Stromal cell of bone marrow (primary cell): ENCODE measurements at places on chromosomes 16 and 17.

DNA sequence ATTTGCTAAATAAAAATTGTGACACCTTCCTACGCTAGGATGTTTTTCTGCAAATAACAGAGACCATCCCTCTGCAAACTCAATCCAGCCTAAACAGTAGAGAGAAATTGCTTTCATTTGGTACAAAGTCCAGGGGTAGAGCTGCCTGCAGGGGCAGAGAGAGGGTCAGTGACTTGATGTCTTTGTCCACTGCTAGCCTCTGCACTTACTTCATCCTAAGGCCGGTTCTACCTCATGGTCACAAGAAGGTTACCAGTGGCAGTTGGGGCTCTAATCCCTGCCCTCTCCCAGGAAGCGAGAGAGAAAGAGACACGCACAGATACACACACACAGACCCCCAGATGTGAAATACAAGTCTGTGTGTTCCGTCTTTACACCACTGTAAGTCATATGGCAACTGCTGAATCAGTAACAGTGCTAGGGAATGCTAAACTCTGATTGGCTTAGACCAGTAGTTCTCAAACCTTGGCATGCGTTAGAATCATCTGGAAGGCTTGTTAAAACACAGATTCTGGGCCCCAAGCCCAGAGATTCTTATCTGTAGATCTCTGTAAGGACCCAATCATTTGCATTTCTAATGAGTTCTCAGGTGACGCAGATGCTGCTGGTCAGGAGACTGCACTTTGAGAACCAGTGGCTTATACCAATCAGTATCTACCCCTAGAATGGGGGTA lies 13.1 kb upstream of the LPCAT2 start:
- DNase-seq: no peak

- no peak for DNase-seq
Observed at GRCh38 chr17:29592850-29593551, at the start of gene ANKRD13B. TSS of gene ANKRD13B (plus strand) at chr17:29593132. CDS start at chr17:29593622, 490 bp downstream.

DNA sequence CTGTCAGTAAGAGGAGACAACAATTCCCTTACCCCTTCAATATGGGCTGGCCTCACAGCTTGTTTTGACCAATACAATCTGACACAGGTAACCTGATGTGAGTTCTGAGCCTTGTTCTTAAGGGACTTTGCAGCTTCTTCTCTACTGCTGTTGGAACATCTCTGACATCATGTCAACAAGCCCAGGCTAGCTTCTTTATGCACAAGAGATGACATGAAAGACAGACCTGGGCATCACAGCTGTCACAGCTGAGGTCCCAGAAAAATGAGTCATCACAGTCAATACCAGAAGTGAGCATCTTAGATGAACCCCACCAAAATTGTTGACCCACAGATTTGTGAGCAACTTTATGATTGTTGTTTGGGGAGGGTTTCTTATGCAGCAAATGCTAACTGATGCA lies 431.7 kb upstream of the PSMD7 start:
- no peak for DNase-seq

DNA sequence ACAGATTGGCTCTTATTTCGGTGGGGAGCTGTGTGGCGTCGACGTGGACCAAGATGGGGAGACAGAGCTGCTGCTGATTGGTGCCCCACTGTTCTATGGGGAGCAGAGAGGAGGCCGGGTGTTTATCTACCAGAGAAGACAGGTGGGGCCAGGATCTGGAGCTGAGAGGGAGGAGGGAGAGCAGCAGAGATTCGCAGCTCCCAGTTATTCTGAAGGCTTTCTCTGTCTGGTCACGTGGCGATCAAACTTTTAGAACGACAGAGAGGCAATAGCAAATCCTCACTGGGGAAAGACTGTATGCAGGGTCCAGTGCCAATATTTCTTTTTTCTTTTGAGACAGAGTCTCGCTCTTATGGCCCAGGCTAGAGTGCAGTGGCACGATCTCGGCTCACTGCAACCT lies 22.2 kb downstream of the ITGAL start:
- DNase-seq: no peak

DNA sequence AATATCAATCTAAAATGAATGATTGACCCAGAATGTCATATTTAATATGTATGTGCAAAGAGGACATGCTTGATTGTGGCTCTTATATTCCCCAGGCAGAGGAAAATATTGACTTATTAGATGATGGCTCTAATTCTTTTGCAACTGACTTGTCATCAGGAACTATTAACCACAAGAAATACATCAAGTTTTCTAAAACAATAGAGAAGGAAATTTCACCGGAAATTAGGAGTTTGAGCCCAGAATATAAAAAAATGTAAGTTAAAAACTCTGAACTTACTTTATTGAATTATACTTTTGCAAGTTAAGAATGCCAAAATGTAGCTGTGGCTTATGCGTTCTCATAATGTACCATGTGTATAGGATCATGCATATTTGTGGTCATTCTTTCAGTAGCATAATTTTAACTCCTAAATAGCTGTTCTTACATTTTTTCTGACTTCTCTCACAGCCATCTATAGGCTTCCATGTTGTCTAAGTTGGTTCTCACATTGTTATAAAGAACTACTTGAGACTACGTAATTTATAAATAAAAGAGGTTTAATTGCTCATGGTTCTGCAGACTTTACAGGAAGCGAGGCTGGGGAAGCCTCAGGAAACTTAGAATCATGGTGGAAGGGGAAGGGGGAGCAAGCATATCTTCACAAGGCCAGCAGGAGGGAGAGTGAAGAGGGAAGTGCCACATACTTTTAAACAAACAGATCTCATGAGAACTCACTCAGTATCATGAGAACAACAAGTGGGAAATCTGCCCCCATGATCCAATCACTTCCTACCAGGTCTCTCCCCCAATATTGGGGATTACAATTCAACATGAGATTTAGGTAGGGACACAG lies 11.6 kb downstream of the EFCAB13 start:
- no peak for DNase-seq

DNA sequence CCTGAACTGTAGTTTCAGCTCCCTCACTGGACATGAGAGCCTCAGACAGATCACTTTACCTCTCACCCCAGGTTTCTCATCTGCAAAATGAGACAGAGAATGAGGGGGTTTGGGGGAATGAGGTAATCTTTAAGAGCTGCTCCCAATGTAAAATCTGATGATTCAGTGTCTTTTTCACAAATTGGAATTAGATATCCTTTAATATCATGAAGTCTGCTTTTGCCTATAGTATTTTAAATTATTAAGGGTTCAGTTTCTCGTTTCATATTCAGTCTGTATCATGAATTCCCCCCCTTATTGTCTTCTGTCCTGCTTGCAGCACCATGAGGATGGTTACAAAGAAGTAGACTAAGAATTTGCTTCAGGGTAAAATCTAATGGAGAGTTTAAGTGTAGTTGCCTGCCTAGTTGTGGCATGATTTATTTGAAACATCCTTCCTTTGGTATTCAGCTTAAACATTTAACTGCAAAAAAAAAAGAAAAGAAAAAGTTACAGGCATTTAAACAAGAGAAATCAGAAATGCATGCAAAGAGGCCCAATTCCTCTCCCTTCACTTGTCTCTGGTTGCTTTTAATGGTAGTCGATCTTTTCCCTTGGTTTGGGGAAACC lies 77.3 kb downstream of the WNT3 start:
- DNase-seq: no peak

DNA sequence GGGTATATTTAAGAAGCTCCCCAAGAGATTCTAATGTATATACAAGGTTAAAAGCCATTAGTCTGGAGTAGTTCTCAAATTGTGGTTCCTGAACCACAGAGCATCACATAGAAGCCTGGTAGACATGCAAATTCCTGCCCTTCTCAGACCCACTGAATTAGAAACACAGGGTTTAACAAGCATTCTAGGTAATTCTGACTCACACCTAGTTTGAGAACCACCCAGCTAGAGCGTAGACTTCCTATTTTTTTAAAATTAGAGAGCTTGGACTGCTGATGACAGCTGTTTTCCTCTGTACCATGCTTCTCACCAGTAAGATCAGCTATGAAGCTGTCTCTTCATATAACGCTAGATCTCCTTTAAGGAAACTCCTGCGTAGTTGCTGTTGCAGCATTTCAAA lies 50.6 kb downstream of the HS3ST3B1 start:
- no peak for DNase-seq
